ENCODE measurements at places on chromosomes 12 and 14.

GRCh38 chr12:106855221-106855758 lies 80.8 kb downstream of the RIC8B start:
- no peak for DNase-seq

DNA sequence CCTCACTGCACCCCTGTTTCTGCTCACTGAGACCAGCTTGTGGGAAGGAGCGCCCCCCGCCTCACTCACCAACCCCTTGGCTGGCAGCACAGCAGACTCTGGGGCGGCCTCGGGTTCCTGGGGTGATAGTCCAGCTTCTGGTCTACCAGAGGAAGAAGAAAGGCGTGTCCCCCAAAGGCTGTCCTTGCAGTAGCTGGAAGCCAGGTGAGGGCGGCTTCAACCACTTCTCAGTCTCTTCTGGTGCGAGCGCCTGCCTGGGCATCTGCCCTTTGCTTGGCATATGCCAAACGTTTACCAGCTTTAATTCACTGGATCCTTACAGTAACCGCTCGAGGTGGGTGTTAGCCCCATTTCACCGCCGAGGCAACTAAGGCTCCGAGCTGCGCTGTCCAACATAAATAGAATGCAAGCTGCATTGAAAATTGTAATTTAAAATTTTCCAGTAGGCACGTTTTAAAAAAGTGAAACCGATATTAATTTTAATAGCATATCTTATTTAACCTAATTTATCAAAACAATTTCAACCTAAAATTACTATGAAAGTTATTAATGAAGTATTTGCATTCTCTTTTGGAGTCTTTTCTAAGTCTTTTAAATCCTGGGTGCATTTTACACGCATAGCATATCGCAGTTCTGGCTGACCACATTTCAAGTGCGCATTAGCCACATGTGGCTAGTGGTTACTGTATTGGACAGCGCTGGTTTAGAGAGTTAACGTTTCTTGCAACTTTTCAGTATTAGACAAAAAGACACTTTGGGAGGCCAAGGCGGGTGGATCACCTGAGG lies 872 bp downstream of the FAM177A1 start:
- DNase-seq = peak; percentile 5

DNA sequence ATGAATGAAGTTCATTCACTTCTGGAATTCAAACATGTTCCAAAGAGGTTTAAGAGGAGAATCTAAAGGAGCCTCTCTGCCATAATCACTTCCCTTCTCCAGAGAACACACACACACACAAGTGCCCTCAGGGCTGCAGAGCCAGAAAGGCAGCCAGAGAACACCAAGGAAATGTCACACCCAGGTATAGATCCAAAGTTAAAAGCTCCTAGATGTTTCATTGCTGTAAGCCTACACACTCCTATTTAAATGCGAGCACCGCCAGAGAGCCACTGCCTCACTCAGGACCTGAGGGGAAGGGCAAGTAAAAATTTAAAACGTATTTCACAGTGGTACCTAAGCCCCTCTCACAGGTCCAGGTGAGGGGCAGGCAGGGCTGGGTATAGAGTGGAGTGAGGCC lies 82.4 kb downstream of the TTC9 start:
- no peak for DNase-seq

DNA sequence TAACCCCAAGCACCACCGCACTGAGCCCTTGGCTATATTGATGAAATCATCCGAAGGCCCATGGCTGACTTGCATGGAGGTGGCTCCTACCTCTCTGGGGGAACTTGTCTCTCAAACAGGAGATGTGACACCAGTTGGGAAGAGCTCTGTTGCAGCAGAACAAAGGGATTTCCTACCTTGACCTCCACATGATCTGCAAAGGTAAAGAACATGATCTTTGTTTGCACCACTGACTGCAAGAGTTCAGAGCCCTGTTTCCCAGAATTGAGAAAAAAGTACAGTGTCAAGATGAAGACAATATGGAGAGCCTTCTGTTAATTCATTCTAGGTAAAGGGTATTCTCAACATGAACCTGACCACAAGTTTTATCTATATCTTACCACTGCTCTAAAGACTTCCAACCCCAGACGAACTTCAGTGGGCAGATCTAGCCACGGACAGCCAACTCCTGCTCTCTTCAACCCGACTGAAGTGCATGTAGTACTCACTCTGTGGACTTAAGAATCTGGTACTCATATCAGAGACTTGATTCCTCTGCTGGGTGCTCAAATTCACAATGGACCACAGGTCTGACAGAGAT lies 32.1 kb downstream of the ZFYVE26 start:
- no peak for DNase-seq

GRCh38 chr14:23365732-23366425 lies 907 bp upstream of the EFS start:
- DNase-seq = peak; percentile 34

GRCh38 chr12:49838973-49839633 lies 3.8 kb downstream of the BCDIN3D start:
- no peak for DNase-seq

GRCh38 chr12:28104903-28105864 lies 85.1 kb upstream of the CCDC91 start:
- no peak for DNase-seq

- DNase-seq = no peak
These were observed 73.4 kb upstream of the EIF5 start for GRCh38 chr14:103260629-103261124.

- no peak for DNase-seq
These were observed 1.3 kb downstream of the GLI1 start for GRCh38 chr12:57460841-57461275.

GRCh38 chr14:99595034-99595433 lies 9.0 kb downstream of the CCDC85C start:
- DNase-seq = no peak

DNA sequence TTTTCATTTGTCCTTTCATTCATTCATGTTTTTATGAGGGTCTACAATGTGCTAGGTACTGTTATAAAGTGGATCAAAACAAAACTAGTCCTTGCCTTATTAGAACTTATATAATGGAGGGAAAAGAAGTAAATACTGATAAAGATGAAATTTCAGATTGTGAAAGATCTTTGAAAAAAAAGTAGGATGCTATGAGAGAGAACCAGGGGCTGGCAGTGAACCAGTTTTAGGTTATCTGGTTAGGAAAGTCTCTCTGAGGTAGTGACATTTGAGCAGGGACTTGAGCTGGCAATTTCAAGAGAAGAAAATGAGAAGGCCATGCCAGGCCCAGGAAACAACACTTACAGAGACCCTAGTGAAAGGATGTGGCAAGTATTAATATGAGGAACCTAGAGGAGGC lies 57.3 kb upstream of the E2F7 start:
- no peak for DNase-seq

GRCh38 chr12:124503305-124503704 lies 64.1 kb downstream of the NCOR2 start:
- no peak for DNase-seq

GRCh38 chr14:88825503-88825902 lies 1.1 kb downstream of the TTC8 start:
- no peak for DNase-seq

DNA sequence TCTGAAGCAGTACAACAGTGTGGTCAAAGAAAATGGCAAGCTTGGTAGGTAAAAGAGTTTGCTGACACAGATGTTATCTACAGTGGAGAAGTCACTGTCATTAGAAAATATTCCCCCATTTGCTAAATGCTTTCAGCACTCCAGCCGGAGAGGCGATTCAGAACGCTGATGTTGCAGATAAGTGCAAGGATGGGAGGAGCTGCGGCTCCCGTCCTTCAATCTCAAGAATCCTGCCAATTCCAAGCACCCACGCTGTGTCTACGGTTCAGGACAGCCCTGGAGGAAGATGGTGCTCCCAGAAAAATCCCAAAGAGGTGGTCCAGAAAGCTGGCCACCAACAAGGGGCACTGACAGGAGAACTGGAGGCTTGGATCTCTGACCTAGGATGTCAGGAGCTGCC lies 79.1 kb downstream of the ZFP36L1 start:
- DNase-seq = no peak

DNA sequence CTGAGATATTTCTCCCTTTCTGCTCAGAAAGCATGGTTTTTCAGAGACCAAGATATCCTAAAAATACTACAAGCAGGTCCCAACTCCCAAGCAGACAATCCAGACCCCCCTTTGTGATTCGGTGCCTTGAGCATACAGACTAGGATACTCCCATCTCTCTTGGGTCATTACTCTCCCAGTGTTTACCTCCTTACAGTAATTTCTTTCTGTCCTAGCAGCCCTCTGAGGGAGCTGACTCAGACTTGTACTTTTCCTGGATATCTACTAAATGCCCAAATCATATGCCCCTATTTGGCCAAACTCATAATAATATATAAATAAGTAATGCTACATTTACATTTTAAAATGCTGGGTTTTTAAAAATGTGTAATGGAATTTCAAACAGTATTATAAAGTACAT lies 355.6 kb downstream of the LRIG3 start:
- DNase-seq = no peak

- DNase-seq = no peak
These were observed 812.1 kb upstream of the NOVA1 start for GRCh38 chr14:27409944-27410343.

GRCh38 chr14:22500954-22501726 lies 87.9 kb downstream of the DAD1 start:
- DNase-seq = no peak

- DNase-seq = no peak
These were observed 8.2 kb downstream of the TDG start for GRCh38 chr12:103973909-103974308.

GRCh38 chr12:47591361-47591791 lies 114.5 kb downstream of the RPAP3 start:
- DNase-seq = peak; percentile 3

DNA sequence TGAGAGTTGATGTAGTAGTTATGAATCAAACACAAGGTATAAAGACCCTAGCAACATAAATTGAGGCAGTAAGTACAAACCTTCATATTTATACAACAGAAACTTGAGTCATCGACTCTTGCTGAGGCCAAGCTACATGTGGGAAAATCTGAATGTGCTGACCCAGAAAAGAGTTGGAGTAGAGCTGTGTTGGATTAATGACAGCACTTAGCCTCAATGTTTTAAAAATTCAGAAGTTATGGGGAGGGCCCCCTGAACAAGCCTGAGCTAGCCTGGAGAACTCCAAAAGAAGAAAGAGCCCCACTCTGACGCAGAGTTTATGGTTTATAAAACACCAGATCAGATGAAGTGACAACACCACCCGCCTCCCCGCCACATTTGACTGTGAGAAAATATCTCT lies 100.0 kb downstream of the DUSP6 start:
- peak; percentile 6 for DNase-seq

DNA sequence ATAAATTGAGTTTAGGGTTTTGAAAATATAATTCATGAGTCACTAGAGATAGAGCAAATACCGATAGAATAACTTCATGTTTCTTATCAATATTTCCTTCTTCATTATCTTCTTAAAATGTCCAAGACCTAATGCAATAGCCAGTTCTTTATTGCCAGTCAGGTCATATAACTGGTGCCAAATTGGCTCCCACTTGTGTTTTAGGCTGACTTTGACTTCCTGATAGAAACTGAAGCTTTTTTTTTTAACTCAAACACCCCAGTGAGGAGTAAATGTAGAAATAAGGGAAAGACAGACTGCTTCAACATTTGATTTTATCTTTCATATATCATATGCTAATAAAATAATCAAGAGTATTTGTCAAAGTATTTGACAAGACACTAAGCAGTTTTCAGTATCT lies 80.7 kb downstream of the ARMH4 start:
- no peak for DNase-seq

- no peak for DNase-seq
These were observed 17.6 kb upstream of the A2M start for GRCh38 chr12:9133216-9133916.

GRCh38 chr14:38339696-38340095 lies 83.8 kb upstream of the CLEC14A start:
- peak; percentile 5 for DNase-seq

DNA sequence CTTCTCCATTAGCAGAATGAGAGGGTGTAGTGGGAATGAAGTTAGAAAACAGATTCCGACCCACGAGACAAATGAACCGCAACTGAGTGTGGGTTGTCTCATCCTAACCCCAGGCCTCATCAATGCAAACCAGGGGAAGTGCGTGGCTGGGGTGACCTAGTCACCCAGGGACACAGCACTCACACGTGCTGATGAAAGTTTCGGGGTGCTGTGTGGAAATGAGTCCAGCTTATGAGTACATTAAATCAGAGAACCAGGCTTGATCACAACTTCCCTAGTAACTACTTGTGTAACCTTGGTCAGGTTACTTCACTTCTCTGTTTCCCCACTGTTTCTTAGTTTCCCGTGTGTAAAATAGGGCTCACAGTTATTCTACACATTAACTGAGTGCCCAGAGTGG lies 95.4 kb upstream of the CDKN3 start:
- no peak for DNase-seq
